Activated T-cell treated with anti-CD3 and anti-CD28 coated beads, Interleukin-2, amount 50 U/mL, for 72 hours (primary cell): ENCODE measurements at places on chromosomes 7 and 10. TPM values are rescaled to one million over a fixed set of nuclear protein-coding genes. Genes with fewer than 3 reads are reported as not detected.

- DNase-seq, result no peak
Observed at GRCh38 chr10:98419469-98420261, 4.7 kb upstream of the PYROXD2 start.

- DNase-seq, result no peak
Observed at GRCh38 chr10:75191821-75192568, 18.6 kb upstream of the VDAC2 start.

GRCh38 chr7:2383543-2384274 is 19.7 kb upstream of the CHST12 start:
- DNase-seq, result no peak

- no peak for DNase-seq
Observed at GRCh38 chr7:55526770-55527169, 45.5 kb downstream of the VOPP1 start.

- no peak for DNase-seq
Observed at GRCh38 chr10:130014263-130015074, 50.4 kb upstream of the EBF3 start.

HACD1 gene
- total RNA-seq, result 4.2 TPM

PSD gene
- 11.7 TPM for total RNA-seq

LBX1 gene
- total RNA-seq, result not detected

SPOCK2 gene
- 291 TPM for total RNA-seq

ASZ1 gene
- total RNA-seq, result not detected

OGDHL gene
- total RNA-seq, result 0.99 TPM

RBM20 gene
- total RNA-seq, result 0.72 TPM

HOXA5 gene
- 0.14 TPM for total RNA-seq

SLC26A5 gene
- not detected for total RNA-seq

EIF3B gene
- total RNA-seq, result 120 TPM
